ENCODE measurements at places on chromosomes 11 and 22.

DNA sequence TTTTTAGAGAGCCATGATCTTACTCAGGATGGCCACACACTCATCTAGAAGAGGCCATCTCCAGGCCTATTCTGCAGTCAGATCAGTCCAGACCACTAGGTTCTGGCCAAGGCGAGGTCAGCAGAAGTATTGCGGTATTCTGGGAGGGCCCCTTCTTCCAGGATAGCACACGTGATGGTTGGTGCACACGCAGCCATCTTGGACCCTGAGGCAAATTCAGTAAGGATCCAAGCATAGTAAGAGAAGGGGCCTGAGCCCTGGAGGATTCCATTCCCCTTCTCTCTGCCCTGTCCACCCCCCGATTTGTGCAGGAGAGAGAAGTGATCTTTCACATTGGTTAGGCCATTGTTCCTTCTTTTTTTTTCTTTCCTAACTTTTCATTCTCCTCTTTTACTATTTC lies 957.9 kb downstream of the BRD1 start:
- DNase-seq, result no peak

DNA sequence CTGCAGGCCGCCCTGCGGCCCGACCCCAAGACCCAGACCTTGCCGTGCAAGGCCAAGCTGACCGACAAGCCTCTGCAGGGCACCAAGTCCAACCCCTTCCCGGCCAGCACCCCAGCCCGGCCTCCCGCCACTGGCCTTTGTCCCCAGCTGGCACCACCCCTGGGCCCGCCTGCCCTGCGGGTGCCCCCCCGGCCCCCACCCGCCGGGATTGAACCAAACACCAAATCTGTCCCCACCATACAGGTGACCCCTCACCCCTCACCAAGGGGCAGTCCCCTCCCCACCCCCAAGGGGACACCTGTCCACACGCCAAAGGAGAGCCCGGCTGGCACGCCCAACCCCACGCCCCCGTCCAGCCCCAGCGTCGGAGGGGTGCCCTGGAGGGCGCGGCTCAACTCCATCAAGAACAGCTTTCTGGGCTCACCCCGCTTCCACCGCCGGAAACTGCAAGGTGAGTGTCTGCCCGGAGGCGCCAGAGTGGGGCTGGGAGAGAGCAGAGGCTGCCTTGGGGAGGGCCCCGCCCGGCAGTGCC lies 36.2 kb downstream of the MOB2 start:
- no peak for DNase-seq

GRCh38 chr11:102599642-102600261 lies 25.4 kb downstream of the MMP20 start:
- no peak for DNase-seq

- no peak for DNase-seq
Measured at GRCh38 chr22:37407856-37408255, 19.4 kb downstream of the ELFN2 start.

GRCh38 chr11:10798330-10798928 lies 10.3 kb downstream of the EIF4G2 start:
- DNase-seq, result no peak

DNA sequence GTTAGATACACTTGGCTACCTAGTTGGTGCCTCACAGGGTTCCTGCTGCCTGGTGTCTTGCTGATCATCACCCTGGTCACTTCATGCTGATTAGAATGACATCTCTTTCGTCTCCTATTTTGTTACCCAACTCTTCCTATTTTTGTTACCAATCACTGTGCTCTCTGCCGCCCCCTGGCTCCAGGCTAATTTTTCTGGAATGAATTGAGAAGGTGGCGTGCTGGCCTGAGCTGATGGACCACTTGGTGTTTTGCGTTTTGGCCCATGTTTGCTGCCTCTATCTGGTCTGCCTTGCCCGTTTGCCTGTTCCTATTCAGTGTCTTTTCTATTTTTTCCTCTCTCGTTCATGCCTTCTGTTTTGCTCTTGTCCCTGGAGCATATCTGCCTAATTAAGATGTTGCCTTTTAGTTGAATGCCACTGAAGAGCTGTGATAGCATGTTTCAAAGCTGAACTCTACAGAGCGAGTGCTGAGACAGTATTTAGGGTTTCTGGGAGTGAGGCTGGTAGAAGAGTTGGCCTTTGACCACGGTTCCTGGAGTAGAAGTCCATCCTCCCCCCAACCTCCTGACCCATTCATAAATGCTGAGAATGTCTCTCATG lies 5.9 kb upstream of the ATF4 start:
- no peak for DNase-seq

Data from NCI-H2081 treated with DMSO at 0.1 percent for 48 hours (cell line).